A549 (cell line): ENCODE measurements at places on chromosomes 11 and 22.

DNA sequence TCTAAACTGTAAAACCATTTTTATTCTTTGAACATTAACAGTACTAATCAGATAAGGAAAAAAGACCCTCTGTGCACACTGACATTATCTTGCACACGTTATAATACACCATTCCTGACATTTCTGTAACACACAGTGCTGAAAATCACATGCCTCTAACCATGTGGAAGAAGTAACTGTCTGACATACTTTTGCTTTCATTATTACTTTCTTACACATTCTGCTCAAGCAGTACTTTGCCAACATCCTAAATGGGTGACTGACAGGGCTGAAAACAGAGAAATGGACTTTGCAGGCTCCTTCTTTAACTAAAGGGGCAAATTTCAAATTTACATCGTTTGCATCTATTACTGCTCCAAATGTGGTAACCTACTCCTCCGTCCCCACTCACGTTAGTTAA lies 22.8 kb upstream of the TP53AIP1 start:
- DNase-seq: no peak

- no peak for DNase-seq
Observed at GRCh38 chr11:46597609-46598219, 3.9 kb upstream of the AMBRA1 start.

DNA sequence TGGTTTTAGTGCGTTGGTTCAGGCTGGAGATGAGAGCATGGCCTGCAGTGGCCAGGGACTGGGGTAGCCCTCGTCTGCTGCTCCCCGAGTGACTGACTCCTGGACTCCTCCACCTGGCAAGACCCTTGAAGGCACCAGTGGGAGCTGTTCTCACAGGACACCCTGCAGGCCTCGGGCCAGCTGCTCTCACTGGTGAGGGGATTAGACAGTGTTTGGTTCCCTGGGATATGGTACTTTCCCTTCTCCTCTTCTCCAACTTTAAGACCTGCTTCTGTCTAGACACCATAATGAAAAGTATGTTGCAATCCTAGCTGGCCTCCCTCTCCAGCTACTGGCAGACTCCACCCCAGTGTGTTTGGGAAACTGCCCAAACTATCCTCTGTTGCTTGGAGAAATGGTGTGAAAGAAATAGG lies 168.8 kb upstream of the CADM1 start:
- no peak for DNase-seq

DNA sequence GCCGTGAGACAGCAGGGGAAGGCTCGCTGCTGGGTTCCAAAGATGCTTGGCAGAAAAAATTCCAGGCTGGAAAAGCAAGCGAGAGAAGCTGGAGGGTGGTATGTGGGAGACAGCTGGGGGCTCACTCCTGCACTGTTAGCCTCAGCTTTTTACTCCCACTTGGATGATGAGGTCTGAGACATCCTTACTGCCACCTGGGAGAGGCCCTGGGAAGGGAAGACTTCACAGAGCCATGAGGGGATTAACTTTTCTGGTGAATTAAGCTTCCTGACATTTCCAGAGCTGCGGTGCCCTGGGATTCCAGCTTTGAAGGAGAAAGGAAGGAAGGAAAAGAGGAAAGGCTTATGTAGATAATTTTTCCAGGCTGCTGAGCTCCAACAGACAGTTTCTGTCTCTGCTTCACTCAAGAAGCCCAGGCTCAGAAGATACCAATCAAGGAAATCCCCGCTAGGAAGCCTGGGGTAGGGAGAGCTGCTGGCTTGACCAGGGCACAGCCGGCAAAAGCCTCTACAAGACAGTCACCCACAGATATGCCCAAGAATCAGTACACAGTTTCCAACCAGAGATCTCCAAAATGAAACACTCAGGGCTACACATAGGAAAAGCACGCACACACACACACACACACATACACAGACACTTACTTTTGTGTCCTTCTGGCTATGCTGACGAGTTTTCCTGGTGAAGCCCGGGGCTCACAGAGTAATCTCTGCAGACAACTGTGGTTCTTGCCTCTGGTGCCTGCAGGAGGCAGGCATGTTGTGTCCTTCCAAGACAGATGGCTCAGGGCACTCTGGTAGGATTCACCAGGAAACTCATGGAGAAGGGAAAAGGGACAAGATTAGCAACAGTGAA lies 907 bp downstream of the MCHR1 start:
- no peak for DNase-seq

- peak; percentile 69 for DNase-seq
Observed at GRCh38 chr22:28855355-28856094, 27.8 kb upstream of the ZNRF3 start.

DNA sequence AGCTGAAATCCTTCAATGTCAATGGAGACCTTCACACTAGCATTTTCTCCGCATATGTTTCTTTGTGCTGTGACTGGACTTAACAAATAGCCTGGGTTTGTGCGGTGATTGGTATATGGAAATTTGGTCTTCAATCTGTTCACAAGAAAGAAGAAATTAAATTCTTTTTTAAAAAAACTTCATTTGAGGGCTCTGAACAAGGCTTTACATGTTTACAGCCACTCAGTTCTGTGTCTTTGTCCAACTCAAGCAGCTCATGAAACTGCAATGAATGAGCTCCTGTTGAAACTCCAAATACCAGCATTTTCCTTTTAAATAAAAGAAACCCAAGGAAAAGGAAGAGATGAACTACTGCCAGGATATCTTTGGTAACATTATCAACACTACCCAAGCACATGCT lies 57.3 kb downstream of the PIK3C2A start:
- DNase-seq: no peak

DNA sequence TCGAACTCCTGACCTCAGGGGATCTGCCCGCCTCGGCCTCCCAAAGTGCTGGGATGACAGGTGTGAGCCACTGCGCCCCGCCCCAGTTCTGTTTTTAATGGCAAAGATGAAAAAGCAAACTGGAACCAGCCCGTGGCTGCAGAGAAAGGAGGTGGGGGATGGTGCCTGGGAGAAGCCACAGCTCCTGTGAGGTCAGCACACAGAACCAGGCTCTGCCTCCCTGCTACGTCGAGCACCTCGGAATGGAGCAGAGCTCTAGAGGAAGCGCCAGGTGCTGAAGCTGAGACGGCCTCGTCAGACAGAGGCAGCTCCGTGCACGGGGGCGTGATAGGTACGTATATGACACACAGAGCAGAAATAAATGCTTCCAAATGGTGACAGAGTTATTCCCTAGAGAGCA lies 8.5 kb downstream of the DRD4 start:
- no peak for DNase-seq

DNA sequence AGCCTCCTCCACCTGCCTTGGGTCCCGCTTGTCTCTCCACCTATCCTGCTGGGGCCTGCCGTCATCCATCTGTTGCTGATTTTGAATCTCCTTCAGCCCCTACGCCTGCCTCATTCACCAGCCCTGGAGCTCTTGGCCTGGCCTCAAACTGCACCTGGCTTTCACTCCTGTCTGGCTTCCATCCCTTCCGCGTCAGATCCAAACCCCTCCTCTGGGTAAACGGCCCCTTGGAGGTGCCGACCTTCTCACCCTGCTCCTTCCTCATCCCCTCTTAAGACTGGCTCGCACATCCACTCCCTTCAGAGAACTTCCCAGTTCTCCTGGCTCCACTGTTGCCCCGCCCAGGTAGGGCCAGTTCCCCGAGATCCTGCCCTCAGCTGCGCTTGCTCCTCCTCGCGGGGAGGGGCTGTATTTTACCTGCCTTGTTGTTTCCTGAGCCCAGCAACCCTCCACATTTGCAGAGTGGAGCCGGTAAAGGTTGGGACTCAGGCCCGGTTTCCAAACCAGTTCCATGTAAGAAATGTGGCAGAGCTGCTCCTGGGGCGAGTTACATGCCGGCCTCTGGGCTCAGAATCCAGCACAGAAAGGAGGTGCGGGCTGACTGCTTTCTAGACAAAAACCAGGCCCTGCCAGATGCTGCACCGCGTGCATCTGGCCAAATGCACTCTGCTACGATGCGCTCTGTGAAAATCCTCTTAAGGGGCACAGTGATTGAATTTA lies 13.9 kb upstream of the SHANK2 start:
- no peak for DNase-seq

- DNase-seq: peak; percentile 21
Observed at GRCh38 chr22:27170491-27170890, 513.1 kb downstream of the MIAT start.

DNA sequence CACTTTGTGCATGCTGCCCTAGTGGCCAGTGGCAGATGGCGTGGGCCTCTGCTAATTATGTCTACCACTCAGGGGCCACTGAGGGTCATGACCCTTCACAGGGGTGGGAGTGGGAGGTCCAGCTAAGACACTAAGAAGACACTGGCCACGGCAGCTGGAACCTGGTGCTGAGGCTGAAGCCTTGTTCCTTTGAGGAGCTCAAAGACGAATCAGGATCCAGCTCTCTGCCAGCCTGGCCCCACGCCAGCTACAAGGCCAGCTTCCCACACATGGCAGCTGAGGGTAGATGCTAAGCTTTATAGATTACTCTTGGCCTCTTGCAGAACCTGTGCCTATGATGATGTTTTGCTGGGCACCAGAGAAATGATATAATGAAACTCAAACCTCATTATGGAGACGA lies 226.3 kb downstream of the DSCAML1 start:
- no peak for DNase-seq

- DNase-seq: no peak
Observed at GRCh38 chr22:49760630-49761571, 66.8 kb downstream of the BRD1 start.

DNA sequence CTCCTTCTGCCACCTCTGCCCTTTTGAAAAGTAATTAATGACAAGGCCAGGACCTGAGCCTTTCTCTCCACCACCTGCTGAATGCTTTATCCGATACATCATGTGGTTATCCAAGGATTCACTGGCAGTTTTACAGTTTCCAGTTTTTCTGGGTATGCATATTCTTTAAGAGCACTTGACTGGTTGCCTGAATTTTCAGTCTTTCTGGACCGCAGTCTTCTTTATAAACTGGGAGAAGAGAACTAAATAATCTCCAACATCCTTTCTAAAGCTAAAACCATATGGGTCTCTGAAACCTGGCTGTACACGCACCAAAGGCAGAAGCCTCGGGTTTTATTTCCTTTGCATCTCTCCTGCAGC lies 65.1 kb downstream of the BTG4 start:
- no peak for DNase-seq

DNA sequence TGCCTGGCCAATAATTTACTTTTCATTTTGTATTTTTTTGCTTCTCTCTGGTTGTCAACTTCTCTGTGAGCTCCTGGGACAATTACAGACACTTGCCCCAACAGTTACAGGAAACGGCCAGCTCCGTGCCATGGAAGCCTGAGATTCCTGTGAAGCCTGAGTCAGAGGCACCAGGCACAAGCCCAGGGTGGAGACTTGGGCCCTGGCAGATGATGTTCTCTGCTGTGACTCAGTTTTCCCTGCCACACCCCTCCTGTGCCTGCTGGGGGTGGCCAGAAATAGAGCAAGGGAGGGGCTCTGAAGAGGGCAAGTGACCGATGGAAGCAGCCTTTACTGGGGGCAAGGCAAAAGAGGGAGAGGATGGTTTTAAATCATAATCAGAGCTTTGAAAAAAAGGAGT lies 4.9 kb downstream of the ATP5MGL start:
- peak; percentile 44 for DNase-seq

GRCh38 chr11:115528225-115528624 lies 24.0 kb upstream of the CADM1 start:
- no peak for DNase-seq

DNA sequence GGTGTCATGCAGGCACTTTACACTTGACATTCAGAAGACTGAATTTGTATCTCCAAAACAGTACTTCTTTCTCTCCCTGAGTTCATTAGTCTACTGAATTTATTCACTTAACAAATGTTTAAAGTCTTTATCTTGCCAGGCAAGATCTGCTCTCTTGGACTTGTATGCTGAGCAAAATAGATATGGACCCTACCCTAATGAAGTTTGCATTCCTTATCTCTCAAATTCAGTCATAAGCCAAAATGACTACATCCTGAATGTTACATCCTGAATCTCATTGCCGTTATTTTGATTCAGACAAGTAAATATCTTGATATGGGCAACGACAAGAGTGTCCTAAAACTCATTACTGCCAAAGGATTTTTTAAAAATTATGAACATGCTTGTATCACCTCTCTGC lies 29.7 kb downstream of the FAR1 start:
- no peak for DNase-seq

- no peak for DNase-seq
Observed at GRCh38 chr11:24155792-24156191, 341.1 kb upstream of the LUZP2 start.

GRCh38 chr11:77886401-77886800 lies 65.5 kb downstream of the AAMDC start:
- DNase-seq: no peak

GRCh38 chr11:65961267-65962140 lies at the start of gene SART1:
SART1 (plus strand) TSS chr11:65961734; CDS start chr11:65961781, 47 bp downstream.
- peak; percentile 98 for DNase-seq

- peak; percentile 77 for DNase-seq
Observed at GRCh38 chr11:67640021-67640757, 626 bp upstream of the TBX10 start.

- no peak for DNase-seq
Observed at GRCh38 chr11:110323786-110324185, 27.4 kb upstream of the RDX start.

GRCh38 chr11:131666006-131666405 lies 295.6 kb downstream of the NTM start:
- no peak for DNase-seq

GRCh38 chr11:35964841-35965240 lies 21.0 kb downstream of the LDLRAD3 start:
- DNase-seq: no peak

GRCh38 chr11:27171376-27171958 lies 130.9 kb downstream of the BBOX1 start:
- no peak for DNase-seq

DNA sequence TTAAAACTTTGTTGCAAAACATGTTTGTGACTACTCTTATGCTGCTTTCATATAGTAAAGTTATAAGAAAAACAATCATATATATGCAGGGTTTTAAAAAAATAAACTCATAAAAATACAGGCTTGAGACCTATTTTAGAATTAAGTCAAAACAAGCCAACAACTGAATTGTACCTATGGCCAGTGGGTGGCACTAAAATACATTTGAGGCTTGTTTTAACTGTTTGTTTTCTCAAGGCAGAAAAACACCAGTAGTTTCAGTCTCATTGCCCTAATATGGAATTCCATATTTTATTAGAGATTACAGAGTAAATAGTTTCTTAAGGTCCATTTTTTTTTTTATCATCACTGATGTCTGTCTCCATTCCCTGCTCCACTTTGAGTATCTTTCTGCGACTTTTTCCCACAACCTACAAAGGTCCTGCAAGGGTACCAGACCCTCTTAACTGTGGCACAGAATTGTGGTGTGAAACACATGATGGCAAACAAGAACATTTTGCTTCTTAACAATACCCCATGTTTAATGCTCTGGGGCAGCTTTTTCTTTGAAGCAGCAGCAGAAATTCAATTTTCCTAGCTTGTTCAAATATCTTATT lies 8.5 kb upstream of the CCDC89 start:
- peak; percentile 71 for DNase-seq
